ENCODE measurements at places on chromosomes 1 and 21.

GRCh38 chr1:32893198-32894018 is 7.1 kb downstream of the HPCA start:
- no peak for DNase-seq

DNA sequence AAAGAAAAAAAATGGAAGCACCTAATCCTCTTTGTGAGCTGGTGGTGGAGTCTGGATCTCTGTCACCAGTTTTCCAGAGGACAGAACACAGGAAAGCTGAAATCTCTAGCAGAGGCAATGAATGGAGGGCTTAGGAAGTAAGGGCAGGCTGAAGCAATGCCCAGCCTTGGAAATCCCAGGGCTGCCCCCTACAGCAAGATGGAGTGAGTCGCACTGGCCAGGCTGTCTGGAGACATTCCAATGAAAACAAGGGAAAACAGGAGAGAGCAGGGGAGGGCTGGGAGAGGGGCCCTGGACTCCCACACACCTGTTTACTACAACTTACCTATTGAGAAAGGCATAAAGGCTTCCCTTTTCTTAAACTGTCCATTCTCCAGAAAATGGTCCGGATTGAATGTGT is 25.9 kb downstream of the CYP2J2 start:
- no peak for DNase-seq

DNA sequence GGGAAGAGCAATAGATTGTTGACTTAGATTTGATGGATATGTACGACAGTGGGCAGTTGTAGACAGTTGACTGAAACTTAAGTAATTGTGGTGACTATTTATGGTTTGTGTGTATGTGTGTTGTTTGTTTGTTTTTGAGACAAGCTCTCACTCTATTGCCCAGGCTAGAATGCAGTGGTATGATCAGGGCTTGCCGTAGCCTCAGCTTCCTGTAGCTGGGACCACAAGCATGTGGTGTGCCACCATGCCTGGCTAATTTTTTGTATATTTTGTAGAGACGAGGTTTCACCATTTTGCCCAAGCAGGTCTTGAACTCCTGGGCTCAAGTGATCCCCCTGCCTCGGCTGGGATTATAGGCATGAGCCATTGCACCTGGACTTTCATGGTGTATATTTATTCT is 9.8 kb downstream of the SDHC start:
- DNase-seq, result no peak

DNA sequence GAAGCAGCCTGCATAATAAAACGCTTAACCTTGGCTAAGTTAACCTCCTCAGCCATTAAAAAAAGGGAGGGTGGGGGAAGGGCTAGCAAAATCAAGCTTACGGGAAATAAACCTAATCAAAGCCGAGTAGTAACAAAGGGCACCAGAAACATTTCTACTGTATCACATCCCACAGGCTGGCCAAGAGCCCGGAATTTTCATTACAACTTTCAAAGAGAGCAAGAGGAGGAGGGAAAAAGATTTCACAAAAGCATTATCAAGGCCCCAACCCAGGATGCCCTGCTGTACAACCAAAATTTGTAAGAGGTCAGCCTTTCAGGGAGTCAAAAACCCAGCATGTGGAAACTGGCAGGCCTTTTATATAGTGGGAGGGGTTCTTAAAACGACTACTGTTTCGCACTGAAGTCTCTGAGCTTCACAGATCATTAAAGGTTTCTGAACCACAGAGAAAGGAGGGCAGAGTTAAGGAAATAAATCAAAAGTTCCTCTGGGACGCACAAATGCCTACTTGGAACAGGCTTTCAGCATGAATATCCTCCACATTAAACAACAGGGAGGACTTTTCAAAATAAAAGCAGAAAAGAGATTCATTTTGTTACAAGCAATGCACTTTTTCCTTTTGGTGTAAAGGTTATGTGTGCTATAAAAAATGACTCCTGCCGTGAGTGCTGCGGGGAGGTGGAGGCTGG is 90.4 kb downstream of the SLC45A1 start:
- DNase-seq, result peak; percentile 93
